ENCODE measurements at places on chromosomes 6 and 20.

- no peak for DNase-seq
Measured at GRCh38 chr6:6534399-6534798, 54.1 kb upstream of the LY86 start.

GRCh38 chr6:22470454-22471131 lies 98.8 kb upstream of the HDGFL1 start:
- no peak for DNase-seq

DNA sequence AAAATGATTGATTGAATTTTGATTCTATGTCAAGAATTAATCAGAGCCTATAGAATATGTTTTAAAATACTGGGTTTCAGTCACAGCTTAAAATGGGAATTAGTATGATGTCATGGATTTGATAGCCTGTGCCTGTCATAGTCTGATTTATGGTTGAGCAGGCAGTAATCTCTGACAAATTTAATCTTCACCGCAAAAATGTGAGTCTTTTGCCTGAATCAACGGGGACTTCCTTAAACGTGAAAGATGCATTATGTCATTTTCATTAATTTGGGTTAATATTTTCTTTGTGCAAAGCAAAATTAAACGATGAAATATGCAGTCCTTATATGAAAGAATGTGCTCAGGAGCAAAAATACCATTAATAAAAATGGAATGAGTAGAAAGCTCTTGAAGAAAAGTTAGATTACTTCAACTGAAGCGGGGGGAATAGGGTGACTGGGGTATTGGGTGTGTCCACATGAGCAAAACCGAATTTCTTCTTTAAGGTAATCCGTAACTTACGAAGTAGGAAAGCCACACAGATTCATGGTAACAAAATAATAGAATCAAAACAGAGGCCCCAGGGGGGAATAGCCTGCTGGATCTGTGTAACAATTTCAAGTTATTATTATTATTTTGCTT lies 339.6 kb upstream of the NOX3 start:
- DNase-seq: no peak

DNA sequence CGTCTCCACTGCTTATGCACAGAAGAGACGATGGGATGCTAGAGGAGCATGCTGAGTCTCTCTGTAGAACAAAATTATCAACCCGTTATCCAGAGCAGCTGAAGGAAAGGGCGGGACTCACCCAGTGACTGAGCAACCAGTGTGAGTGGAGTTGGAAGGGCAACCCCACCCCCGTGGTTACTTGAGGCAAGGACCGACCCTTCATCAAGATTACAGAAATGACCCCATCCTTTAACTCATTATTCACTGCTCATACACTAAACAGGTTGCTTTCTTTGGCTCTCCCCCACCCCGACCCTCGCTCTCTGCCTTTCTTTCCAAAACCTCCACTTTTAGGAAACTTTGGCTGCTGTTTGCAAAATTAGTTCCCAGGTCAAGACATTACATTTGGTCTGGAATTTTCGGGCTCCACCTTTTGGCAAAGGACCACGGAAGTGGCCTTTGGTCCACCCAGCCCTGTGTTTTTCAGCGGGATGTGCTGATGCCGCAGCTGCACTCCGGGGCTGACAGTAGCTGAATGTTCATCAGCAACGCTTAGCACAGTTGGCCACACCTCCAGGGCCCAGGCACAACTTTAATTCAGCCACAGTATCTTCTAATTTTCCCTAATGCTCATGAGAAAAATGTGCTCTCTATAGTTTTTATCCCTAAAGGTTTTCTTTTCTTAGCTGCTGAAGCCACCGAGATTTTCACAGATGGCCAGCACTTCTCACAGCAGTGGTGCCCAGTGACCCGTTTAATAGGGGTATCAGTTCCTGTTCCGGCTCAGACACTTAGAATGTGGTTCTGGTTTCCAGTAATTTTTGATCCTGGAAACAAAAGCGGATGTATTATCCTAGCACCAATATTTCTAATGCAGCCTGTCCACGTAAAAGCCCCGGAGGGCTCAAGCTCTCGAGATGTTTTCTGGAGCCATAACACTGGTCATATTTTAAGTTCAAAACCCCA lies 103.6 kb upstream of the NXT1 start:
- DNase-seq: no peak

GRCh38 chr20:1341561-1342265 lies 12.8 kb upstream of the SDCBP2 start:
- DNase-seq: no peak

DNA sequence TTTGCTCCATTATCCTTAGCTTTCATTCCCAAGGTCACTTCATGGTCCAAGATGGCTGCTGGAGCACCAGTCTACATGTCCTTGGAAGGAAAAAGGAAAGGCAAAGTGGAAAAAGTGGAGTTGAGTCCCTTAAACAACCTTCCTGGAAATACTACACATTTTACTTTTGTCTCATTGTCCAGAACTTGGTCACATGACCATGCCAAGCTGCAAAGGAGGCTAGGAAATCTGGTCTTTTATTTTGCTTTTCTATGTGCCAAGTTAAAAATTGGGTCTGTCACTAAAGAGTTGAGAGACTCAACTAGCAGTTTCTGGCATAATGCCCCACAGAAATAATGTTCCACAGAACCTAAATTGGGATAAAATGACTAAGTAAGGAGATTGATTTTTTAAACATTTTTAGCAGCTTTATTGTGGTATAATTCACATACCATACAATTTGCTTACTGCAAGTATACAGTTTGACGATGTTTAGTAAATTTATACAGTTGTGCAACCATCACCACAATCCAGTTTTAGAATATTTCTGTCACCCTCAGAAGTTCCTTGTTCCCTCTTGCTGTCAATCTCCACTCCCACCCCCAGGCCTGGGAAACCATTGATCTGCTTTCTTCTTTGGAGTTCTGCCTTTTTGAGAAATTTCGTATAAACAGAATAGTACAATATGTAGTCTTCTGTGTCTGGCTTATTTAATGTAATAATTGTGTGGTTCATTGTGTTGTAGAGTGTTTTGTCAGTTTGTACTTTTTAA lies 5.6 kb upstream of the CHD6 start:
- no peak for DNase-seq

DNA sequence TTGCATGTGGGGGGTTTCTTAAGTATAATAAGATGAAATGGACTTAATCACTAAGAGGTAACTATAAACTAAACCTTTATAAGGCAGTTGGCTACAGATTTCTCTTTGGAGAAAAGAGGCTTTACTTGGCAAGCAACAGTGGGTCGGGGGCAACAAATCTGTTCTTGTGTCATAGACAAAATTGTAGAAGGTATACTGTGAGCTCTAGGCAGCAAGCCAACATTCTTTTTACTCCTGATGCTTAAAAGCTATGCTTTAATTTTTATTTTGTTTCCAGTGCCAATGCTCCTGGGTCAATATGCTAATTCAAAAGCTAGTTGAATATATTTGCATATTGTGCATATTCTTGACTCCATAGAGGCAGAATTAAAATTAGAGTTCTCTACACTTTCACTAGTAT lies 495.4 kb downstream of the BTBD3 start:
- DNase-seq: no peak

DNA sequence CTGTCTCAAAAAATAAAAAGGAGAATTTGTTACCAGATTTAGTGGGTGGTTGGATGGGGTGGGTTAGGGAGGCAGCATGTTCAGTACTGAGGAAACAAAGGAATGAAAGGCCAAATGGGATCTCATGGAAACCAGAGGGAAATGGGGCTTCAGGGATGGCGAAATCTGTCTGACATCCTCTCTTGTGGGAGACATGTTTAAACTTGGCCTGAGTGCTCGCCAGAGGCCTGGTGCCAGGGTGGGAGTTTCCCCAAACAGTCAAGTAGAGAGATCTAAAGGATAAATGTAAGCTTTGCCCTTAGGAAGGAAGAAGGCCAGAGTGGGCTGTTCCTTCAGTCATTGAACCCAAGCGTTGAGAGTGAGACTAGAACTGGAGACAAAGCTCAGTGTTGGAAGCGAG lies 61.9 kb upstream of the AKIRIN2 start:
- DNase-seq: no peak

GRCh38 chr20:22815603-22816315 lies 219.4 kb upstream of the SSTR4 start:
- DNase-seq: no peak

GRCh38 chr6:138722425-138723371 lies 50.9 kb upstream of the CCDC28A start:
- DNase-seq: no peak

GRCh38 chr20:36498386-36499179 lies 42.7 kb upstream of the MYL9 start:
- DNase-seq: no peak

DNA sequence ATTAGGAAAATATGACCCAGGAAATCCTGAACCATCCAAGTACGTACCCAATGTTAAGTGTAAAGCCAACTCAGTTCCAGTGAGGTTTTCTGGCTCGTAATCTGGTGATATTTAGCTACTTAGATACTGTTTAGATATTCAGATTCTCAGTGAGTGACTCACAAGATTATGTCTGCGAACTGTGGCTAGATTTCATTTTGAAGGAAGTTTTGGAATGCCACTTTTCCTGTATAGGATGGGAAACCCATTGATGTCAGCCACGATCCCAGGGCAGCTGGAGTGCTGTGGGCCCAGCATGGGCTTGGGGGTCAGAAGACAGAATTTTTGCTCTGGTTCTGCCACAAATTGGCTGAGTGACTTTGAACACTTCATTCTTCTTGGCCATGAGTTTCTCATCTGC lies 76.3 kb downstream of the TMEM170B start:
- DNase-seq: no peak

GRCh38 chr6:170051229-170052172 lies 239.4 kb downstream of the DLL1 start:
- DNase-seq: no peak

- no peak for DNase-seq
Measured at GRCh38 chr6:4463236-4463635, 313.0 kb upstream of the CDYL start.

GRCh38 chr6:16286151-16286522 lies 47.8 kb downstream of the GMPR start:
- no peak for DNase-seq

DNA sequence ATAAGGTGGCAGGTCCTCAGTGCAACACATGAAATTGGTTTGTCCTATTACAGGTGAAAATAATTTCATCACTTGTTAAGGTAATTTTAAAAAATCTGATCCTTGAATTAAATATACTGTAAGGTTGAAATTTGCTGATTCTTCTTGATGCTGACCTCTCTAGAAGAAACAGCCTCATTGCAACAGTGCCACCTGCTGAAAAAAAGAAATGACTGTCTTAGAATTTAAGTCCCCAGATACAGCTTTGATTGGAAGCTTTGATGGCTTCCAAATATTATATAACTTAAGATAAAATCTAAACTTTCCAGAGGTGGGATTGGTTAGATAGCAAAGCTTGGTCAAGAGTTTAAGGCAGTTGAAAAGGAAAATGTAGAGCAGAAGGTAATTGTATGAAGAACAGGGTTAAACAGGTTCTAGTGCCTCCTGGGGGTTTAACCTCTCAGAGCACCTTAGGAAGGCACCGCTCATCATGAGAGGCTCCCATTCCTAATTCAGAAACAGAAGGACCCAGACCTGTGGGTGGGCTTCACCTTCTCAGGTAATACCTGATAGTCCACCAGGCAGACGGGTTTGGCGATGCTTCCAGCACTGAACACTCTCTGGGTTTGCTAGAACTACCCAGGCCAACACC lies 401.0 kb downstream of the PAX1 start:
- no peak for DNase-seq

DNA sequence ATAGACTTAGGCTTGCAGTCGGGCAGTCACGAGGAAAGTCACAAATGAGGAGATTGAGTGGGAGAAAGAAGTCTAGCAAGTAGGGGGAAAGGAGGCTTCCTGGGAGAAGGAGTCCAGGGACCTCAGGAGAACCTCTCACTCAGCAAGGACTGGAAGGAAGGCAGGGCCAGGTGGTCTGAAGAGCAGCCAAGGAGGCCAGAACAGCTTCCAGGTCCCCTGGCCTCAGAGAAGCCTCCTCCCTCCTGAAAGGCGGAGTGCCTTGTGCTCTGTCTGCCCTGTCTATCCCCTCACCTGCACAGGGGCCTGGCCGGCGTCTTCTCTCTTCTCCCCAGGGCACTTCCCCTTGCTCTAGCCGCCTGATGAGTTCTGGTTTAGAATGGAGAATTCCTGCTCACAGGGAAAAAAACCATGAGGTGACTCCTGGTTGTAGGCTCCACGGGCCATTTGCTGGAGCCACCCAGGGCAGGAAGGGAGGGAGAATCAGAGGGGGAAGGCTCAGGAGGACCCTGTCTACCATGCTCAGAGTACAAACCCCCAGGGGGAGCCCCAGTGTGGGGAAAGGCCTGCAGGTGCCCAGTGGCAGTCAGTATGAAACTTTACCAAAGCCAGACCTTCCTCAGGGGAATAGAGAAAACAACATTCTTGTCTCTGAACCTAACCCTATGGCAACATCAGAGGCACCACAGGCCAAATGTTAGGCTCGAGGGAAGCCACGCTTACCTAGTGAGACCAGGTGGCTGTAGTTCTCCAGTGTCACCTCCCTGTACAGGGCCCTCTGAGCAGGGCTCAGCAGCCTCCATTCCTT lies 11.2 kb downstream of the ZNF337 start:
- no peak for DNase-seq

- DNase-seq: no peak
Measured at GRCh38 chr6:82761674-82762345, 303.8 kb downstream of the UBE3D start.

DNA sequence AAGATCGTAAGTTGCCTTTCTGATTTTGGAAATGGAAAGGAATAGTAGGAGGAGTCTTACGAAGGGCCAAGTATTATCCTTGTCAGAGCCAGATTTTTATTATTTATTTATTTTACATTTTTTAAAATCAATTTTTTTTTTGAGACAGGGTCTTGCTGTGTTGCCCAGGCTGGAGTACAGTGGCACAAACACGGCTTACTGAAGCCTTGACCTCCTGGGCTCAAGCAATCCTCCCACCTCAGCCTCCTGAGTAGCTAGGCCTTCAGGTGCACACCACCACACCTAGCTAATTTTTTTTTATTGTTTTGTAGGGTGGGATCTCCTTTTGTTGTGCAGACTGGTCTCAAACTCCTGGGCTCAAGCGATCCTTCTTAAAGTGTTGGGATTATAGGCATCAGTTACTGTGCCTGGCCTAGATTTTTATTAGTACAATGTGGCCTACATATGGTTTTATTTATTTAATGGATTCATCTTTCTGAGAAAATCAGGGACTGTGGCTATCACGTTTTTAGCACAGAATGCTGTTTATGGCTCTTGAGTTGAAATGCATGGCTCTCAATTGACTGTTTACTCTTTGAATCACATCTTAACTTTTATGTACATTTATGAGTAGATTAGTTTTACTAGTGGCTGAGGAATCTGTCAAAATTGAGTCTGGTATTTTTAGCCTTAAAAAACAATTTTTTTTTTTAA lies 16.7 kb downstream of the CDC5L start:
- no peak for DNase-seq

GRCh38 chr20:37345339-37346235 lies at the start of gene SRC:
TSS of gene SRC (plus strand) at chr20:37346140. CDS start at chr20:37384154, 38,014 bp downstream.
- DNase-seq: peak; percentile 35

DNA sequence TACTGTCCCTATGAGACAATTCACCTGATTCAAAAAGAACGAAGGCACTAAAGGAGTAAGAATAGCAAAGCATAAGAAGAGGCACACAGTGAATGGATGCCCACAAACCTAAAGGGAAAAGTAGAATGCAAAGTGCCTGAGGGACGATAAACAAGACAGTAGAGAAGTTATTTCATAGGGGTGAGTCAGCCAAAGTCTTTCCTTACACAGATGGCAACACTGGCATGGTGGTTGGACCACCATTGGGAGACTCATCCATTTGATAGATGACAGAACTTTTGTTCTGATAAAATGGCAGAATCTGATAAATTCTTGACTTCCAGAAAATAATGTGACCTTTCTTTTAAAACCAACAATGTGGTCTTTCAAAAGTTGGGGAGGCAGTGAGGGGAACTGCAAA lies 148.1 kb upstream of the HDAC2 start:
- no peak for DNase-seq

- DNase-seq: no peak
Measured at GRCh38 chr6:147449405-147450161, 58.9 kb upstream of the SAMD5 start.

GRCh38 chr6:25192590-25193459 lies 86.3 kb upstream of the CARMIL1 start:
- DNase-seq: no peak

All from CD8-positive, alpha-beta T cell (primary cell).